ENCODE measurements at places on chromosomes 2 and 18.
A peak's percentile ranks its signal among the peaks of the same experiment; 100 is the strongest.

DNA sequence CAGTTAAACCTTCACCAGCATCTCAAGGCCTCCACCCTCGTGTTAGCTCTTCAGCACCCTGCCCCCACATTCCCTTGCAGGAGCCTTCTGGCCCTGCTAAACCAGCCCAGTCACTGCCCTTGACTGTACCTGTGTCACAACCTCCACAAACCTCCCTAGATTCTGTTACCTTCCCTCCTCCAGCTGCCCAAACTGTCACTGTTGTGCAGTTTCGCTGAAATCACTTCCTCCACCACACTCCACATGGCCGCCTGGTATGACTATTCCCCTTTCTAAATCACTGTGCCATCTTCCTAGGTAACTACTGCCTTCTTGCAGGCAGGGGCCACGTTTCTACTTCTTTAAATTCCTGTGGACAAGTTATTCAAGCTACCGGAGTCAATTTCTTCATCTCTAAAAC, 160.2 kb downstream of the GALNT14 start:
- DNase-seq, result no peak

DNA sequence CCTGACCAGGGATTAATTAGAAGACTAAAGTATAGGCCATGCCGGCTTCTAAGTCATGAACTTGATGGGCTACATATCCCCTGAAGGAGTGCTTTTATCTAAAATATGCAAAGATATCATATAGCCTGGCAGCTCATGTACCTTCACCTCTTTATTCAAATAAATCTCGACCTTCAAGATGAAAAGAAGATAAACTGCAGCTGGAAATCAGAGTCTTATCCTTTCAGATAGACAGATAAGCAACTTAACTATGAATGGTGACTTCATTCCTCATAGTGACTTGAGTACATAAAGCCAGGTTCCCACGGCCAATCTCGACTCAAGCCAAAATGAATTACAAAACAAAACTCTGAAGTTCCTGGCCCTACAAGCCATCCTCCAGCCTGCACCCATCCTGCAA, 165.3 kb upstream of the KLHL29 start:
- no peak for DNase-seq

GRCh38 chr2:65159906-65160305, 30.0 kb upstream of the RAB1A start:
- no peak for DNase-seq

- DNase-seq, result no peak
Observed at GRCh38 chr18:75047240-75047961, 161.5 kb downstream of the PTGR3 start.

DNA sequence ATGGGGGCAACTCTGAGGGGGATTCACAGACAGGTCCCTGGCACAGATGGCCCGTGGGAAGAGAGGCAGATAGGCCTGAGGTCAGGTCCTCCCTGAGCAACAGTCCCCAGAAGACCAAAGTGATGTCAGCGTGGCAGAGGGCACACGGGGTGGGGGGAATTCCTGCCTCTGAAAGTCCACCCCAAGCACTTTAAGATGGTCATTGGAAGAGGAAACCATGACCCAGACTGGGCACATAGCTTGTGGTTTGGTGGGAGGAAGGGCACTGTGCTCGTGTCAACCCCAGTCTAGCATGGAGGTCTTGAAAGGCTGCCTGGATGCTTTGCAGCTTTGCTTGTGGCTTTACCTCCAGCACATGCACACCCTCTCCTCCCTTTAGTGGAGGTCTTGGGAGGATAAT, 38.0 kb upstream of the SIX2 start:
- DNase-seq, result no peak

DNA sequence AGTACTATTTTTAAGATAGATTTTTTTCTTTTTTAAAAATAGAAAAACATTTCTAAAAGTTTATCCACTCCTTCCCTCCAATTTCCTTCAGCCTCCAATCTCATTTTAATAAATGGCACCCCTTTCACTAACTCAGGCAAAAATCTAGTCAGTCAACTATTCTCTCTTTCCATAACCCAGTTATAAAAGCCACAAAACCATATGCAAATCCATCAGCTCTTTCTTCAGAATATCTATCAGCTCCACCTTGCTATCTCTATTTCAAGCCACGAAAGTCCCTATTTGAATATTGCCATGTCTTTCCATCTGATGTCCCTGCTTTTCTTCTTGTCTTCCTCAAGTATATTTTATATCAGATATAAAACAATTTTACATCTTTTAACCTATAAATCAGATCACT, 397.1 kb downstream of the ERBB4 start:
- DNase-seq, result no peak

DNA sequence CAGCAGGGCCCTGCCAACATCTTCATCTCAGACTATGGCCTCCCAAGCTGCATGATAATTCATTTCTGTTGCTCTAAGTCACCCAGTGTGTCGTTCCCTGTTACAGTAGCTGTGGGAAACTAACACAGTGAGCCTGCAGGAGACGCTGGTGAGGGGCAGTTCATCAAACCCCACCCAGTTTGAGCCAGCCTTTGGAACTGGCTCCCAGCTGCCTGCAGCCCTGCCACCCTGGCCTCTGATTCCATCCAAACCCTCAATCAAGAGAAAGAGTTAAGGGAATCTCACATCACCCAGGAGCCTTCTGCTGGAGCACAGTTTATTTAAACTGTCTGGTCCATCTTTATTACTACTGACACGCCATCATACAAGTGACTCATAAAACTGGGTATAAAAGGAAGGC, 64.9 kb upstream of the ZCCHC2 start:
- no peak for DNase-seq

DNA sequence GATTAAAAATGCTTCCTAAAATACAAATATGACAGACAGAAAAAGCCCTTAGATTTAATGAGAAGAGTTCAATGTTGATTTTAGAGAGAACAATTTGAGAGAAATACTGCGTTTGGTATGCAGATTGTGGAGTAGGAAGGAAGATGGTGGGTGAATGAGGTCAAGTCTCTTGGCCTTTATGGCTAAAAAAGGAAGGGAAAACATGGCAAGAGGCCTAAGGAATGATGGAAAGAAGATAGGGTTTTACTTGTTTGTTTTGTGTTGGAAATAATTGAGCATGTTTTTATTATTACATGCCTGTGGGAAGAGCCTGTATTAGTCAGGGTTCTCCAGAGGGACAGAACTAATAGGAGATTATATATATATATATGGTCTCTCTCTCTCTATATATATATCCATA, 318.1 kb downstream of the TRIB2 start:
- no peak for DNase-seq

DNA sequence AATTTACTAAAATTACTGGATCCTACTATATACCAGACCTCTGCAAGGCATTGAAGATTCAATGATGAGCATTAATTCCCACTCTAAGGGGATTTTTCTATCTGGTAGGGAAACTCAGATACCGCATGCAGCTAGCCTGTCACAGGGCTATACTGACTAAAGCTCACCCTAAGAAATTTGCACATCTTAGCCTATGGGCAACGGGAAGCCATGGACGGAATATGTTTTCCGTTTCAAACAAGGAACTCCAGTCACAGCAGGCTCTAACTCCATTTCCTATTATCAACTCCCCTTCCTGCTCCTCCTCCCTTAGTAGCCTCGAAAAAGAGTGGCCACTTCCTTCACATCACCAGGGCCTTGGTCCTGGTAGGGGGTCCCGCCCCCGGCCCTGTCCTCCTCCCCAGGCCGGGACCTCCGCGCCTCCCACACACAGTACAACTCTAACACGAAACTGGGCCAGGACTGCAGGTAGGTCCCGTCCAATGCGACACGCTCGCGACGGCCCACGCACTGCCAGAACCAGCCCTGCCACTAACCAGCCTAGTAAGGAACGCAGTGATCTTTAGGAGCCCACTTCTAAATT, 659 bp upstream of the COX5B start:
- no peak for DNase-seq

DNA sequence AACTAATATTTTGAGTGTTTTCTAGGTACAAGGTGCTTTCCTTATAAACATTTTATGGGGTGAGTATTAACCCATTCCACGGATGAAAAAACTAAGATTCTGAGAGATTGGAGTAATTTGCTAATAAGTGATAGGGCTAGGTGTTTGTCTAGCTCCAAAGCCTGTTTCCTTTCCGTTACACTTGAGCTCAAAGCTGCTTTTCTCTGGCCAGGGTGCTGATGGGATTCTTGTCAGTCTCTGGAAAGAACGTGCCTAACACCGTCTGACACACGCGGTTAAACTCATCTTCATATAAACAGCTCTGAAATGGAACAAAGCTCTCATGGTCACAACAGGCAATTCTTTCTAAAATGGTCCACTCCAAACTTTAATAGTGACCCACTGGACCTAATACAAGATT, 2.0 kb upstream of the ANKRD29 start:
- DNase-seq, result no peak

DNA sequence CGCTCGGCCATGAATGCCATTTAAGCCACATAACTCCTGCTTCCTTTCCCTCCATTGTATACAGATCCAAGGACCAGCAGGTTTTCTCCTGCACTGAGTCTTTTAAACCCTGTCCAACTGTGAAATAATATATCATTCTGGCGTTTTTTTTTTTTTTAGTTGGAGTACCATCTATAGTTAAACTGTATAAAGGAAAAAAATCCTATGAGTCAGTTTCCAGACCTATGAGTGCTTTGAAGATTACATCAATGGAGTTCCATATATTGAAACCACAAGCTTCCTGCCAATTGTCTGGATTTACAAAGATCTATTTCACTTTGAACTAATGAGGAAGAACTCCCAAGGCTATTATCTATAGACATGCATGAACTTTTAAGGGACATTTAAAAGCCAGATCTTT, 2.4 kb upstream of the MALT1 start:
- DNase-seq, result no peak

DNA sequence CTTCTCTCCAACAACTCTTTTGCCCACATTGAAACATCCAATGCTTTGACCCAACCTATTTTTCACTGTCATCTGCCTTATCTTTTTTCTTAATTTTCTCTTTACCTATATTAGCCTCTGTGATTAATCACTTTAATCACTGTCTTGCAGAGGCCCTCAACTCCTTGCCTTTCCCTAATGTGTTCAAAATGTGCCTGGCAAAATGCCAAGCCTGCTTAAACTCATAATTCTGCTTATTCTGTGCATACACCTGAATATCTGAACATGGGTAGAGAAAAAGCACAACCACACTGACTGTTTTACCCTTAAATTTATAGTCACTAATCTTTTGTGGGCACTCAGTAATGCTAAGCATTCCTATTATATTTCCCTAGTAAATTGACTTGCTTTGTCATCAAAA, 63.0 kb upstream of the GALNT13 start:
- DNase-seq, result no peak

GRCh38 chr2:9678544-9678943, 47.7 kb upstream of the YWHAQ start:
- no peak for DNase-seq

- peak; percentile 60 for DNase-seq
Observed at GRCh38 chr2:190679813-190680591, 31.1 kb downstream of the NAB1 start.

- peak; percentile 44 for DNase-seq
Observed at GRCh38 chr2:71618327-71619113, 165.2 kb downstream of the DYSF start.

DNA sequence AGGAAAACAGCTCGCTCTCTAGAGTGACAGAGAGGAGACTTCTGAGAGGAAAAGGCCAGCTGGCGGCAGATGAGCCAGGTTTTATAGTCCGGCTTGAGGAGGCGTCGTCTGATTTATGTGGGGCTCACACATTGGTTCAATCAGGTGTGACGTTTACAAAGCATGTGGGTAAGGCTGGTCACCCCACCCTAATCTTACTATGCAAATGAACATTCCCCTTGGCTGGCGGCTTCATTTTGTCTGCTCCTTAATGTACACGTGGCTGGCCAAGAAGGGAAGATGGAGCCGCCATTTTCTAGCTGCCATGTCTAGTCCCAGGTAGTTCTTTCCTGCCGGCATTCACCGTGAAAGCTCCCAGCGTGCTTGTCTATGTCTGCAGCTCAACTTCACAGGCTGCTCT, 299.1 kb upstream of the SPRED2 start:
- DNase-seq, result no peak

DNA sequence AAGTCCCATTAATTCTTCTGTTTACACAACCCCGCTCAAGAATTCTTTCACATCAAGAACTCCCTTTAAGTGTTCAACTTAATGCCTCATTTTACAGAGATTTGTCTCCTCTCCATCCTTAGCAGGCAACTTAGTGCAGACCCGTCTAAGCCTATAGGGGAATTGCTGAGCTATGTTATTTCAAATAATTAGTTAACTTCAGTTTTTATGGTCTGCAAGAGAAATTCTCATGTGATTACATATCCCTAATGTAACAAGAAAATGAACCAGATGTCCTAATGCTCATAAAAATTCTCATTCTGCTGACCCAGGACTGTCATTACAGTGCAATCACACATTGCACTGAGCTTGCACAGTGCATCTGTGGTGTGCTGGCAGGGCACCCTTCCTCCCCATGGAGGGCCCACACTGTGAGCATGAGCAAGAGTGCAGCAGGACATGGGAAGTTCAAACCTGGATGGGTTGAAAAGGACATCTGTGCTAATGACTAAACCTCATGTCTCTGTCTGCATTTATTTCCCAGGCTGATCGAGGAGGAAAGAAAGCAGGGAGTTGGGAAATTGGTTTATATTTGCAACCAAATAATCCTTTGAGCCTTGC, 97.1 kb downstream of the COL5A2 start:
- DNase-seq, result no peak

DNA sequence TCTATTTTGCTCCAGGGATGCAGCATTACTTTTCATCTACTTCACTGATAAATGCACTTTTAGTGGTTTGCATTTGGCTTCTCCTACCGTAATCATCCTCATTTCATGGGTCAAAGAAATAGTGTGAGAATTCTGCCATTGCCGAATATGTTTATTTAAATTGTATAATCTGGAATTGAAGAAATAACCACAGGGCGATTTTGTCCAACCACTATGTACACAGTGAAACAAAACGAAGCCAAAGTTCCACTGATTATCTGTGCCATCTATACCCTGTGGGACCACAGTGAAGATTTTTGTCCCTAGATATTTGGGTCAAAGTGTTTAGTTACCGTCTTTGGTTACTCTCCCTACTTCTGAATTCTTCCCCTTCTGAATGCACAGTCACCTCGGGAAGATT, 888.6 kb upstream of the NRXN1 start:
- DNase-seq, result no peak

DNA sequence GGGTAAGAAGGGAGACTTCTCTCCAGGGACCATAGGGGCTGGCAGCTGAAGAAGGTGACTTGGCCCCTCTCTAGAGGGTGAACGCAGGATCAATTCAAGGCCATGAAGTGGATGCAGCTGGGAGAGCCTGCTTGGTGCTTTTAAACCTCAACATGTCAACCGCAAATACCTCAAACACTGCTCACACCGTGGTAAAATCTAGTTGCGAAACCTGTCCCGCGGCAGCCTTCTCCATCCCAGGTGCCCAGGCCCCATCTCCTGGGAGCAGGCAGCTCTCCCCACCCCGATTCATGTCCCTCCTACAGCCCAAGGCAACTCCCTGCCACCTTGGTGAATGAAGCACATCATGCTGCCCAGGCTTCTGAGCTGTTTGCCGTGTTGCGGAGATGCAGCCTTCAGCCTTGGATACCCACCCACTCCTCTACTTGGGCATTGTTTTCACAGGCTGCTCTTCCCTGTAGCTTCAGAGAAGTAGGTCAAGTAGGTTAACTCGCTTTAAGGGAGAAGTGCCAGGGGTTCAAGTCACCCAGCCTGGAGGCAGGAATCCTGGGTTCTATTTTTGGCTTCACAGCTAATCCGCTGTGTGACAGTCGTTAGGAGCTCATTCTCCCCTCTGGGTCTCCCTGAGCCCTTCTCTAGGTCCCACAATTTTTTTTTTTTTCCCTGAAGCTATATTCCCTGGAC, 6.2 kb upstream of the EFR3B start:
- DNase-seq, result no peak
